ENCODE measurements at places on chromosomes 16 and 17. TPM values are rescaled to one million over a fixed set of nuclear protein-coding genes. Genes with fewer than 3 reads are reported as not detected.

- DNase-seq, result no peak
Measured at GRCh38 chr17:41510251-41511065, 5.0 kb upstream of the KRT13 start.

DNA sequence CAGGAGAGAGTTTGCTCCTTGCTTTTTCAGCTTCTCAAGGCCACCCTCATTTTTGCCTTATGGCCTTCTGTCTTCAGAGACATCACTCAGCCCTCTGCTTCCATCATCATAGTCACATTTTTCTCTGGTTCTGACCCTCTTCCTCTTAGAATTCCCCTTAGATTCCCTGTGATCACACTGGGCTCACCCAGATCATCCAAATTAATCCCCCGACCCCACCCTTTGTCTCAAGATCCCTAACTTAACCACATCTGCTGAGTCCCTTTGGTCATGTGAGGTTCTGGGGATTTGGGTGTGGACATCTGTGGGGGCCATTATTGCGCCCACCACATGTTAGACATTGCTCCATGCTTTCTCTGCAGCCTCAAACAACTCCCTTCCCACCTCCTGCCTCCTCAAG lies 323.4 kb downstream of the CPPED1 start:
- DNase-seq, result no peak

- no peak for DNase-seq
Measured at GRCh38 chr17:28004344-28004743, 38.1 kb upstream of the NLK start.

PDE6G gene
- 0.40 TPM for total RNA-seq

Measured in left lobe of liver (tissue), 2 donors.